Body of pancreas (tissue), 4 donors: ENCODE measurements at places on chromosomes 16 and 17. TPM values are rescaled to one million over a fixed set of nuclear protein-coding genes. Genes with fewer than 3 reads are reported as not detected.
A peak's percentile ranks its signal among the peaks of the same experiment; 100 is the strongest.

DNA sequence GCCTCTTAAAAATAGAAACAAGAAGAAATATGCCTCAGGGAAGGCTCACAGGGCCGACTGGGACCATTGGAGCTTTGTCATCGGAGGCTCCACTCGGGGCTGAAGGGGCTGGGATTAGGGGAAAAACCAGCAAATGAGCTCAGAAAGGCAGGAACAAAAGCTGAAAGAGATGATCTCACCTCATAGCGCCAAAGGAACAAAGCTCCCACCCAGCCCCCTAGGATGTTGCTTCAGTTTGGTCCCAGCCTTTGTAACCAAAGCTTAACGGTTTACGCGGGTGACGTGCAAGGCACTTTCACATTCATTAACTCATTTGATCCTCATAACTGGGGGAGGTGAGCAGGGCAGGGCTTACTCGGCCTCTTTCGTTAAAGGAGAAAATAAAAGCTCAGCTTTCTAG, 168.5 kb upstream of the DYNLRB2 start:
- no peaks in the 10 kb centered on the region for H3K36me3 ChIP-seq
- DNase-seq: no peak
- H3K27ac ChIP-seq: no peak overlapping the region

DNA sequence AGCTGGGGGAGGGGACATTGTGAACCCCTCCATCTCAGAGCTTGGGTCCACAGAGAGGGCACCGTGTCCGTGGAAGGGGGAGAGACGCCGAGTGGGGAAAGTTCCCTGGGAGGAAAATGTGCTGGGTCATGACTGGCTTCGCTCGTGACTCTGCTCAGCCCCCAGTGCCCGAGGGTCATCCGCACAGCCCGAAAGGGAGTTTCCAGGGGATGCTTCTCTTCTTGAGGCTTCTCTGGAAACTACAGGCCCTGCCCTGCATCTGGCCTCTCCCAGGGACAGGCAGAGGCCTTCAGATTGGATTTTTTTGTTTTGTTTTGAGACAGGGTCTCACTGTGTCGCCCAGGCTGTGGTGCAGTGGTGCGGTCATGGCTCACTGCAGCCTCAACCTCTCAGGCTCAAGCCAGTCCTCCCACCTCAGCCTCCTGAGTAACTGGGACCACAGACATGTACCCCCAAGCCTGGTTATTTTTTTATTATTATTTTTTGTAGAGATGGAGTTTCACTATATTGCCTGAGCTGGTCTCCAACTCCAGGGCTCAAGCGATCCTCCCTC, 9.8 kb upstream of the GSE1 start:
- no peaks in the 10 kb centered on the region for H3K27me3 ChIP-seq
- H3K4me1 ChIP-seq: peaks cover 86% of the 10 kb centered on the region
- DNase-seq: no peak

- no peak overlapping the region for H3K27ac ChIP-seq
- no peak overlapping the region for H3K4me3 ChIP-seq
- no peaks in the 10 kb centered on the region for H3K36me3 ChIP-seq
- H3K4me1 ChIP-seq: peaks cover 6% of the 10 kb centered on the region
- no peaks in the 10 kb centered on the region for H3K27me3 ChIP-seq
Measured at GRCh38 chr17:37107406-37108083, 158.8 kb downstream of the AATF start.

DNA sequence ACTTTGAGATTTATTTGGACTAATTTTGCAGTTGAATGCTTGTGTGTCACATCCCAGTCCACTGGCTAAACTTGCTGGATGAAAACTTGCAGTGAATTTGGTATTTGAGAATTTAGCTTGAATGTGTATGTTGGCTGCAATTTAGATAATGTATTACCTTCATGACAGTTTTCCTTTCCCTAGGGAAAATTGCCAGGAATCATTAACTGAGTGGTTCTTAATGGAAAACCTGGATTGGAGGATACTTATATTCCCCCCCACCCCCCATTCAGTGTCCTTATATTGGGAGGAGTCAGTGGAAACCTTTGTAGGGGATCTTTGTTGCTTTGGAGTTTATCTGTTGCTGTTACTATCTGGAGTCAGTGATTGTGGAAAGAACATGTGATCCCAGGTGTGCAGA, 67.6 kb downstream of the KPNA2 start:
- peaks cover 31% of the 10 kb centered on the region for H3K4me1 ChIP-seq
- H3K4me3 ChIP-seq: no peak overlapping the region
- no peaks in the 10 kb centered on the region for H3K36me3 ChIP-seq
- DNase-seq: no peak
- H3K27ac ChIP-seq: peak overlapping the region; percentile 94

DNA sequence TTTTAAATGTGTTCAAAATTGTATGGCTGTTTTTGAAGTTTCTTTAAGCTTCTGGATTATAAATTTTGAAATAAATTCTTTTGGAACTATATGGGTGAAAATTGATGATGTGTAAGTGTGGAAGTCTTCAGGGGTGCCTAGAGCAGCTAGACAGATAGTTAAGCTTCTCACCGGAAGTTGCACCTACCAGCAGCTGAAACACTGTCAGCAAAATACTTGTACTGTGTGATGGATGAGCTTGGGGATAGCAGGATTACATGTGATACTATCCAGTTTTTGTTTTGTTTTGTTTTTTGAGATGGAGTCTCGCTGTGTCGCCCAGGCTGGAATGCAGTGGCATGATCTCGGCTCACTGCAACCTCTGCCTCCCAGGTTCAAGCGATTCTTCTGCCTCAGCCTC, 19.7 kb downstream of the RBL2 start:
- no peak for DNase-seq
- H3K4me1 ChIP-seq: no peaks in the 10 kb centered on the region
- H3K4me3 ChIP-seq: no peak overlapping the region
- H3K27me3 ChIP-seq: no peaks in the 10 kb centered on the region
- peaks cover 6% of the 10 kb centered on the region for H3K36me3 ChIP-seq
- no peak overlapping the region for H3K27ac ChIP-seq

GRCh38 chr16:73095142-73095820, 47.4 kb upstream of the ZFHX3 start:
- H3K27me3 ChIP-seq: no peaks in the 10 kb centered on the region
- H3K36me3 ChIP-seq: no peaks in the 10 kb centered on the region
- no peak overlapping the region for H3K4me3 ChIP-seq
- H3K4me1 ChIP-seq: peaks cover 12% of the 10 kb centered on the region

DNA sequence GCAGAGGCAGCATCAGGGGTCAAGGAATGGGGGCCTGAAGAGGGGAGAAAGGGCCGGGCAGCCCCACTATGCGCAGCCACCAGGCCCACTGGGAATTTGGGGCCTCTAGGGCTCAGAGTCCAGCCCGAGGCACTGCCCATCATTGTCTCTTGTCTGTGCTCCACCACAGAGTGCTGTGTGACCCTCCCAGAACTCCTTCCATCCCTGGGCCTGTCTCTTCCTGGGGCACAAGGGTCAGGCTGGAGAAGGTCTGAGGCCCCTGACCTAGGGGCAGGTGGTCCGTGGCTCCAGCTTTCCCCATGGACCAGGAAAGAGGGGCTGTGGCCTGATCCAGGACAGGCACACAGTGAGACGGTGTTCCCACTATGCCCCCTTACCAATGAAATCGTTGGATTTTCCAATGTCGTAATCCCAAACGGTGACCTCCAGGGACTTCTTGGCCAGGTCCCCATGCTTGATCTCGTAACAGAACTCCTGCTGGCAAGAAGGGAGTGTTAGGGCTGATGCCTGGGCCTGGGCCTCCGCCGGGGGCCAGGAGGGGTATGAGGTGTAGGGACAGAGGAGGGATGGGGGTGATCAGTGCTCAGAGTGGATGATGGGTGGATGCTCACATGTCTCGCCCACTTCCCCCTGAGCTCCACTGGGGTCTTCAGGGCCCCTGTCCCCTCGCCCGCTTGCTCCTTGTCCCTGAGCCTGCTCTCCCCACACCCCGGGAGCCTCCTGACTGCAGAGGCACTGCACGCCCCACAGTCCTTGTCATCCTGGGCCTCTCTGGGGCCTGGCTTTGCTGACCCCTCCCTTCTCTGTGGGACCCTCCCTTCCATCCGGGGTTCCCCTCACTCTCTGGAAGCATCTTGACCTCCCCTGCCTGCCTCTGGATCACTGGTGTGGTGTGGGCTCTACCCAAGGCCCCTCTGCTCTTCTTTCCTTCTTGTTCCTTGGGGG, 10.7 kb downstream of the SCGB1C2 start:
- H3K4me1 ChIP-seq: peaks cover 9% of the 10 kb centered on the region
- H3K27me3 ChIP-seq: no peaks in the 10 kb centered on the region
- no peaks in the 10 kb centered on the region for H3K36me3 ChIP-seq
- no peak overlapping the region for H3K27ac ChIP-seq

DNA sequence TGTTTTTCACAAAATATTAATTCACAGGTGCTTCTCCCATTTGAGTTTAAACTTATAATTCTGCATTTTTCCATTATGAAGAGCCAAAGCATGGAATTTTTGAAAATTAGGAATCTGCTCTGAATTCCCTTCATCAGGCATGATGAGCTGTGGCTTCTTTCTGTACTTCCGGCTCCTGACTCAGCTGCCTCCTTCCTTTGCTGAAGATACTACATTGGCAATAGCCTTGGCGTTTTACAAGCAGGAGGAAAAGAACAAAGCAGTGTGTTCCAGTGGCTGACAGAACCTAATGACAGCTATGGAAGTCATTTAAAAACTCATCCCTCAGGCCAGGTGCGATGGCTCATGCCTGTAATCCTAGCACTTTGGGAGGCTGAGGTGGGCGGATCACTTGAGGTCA, 18.4 kb upstream of the USP36 start:
- peaks cover 16% of the 10 kb centered on the region for H3K4me1 ChIP-seq
- no peaks in the 10 kb centered on the region for H3K27me3 ChIP-seq
- DNase-seq: no peak
- no peaks in the 10 kb centered on the region for H3K36me3 ChIP-seq

GRCh38 chr16:26983426-26983825, 83.3 kb upstream of the C16orf82 start:
- no peaks in the 10 kb centered on the region for H3K4me1 ChIP-seq
- no peak for DNase-seq
- no peak overlapping the region for H3K27ac ChIP-seq

- H3K27ac ChIP-seq: no peak overlapping the region
- no peaks in the 10 kb centered on the region for H3K4me1 ChIP-seq
- no peaks in the 10 kb centered on the region for H3K36me3 ChIP-seq
- no peak overlapping the region for H3K4me3 ChIP-seq
- H3K27me3 ChIP-seq: no peaks in the 10 kb centered on the region
- DNase-seq: no peak
Measured at GRCh38 chr16:29745121-29745852, 503 bp downstream of the C16orf54 start.

DNA sequence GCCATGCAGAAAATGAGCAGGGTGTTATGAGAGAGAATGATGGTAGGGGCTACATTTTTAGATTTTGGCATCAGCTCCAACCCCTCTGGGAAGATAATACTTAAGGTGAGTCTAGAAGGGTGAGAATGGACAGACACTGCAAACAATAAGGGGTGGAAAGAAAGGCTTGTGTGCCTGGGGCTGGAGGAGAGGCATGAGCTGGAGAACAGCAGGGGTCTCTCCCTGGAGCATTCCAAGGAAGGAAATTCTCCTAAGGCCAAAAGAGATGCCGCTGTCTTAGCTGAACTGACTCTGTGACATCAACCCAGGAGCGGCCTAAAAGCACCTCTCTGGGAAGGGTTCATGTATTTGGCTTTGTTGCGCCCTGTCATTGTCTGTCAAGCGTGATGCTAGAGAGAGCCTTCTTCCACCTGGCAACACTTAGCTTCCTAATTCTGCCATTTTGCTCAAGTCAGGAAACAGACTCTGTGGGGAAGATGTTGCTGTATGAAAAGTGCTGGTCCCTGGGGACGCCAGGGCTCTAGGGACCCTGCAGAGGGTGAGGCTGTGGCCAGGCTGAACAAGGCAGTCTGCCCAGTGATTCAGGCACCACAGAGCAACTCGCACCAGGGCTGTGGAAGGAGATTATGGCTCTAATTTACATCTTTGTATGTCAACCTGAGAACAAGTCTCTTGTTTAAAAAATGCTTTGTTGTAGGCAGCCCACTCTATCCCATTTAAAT, 225.7 kb downstream of the CBLN1 start:
- H3K27me3 ChIP-seq: no peaks in the 10 kb centered on the region
- H3K36me3 ChIP-seq: no peaks in the 10 kb centered on the region
- H3K4me1 ChIP-seq: no peaks in the 10 kb centered on the region
- DNase-seq: no peak

- no peaks in the 10 kb centered on the region for H3K4me1 ChIP-seq
- no peak for DNase-seq
- no peaks in the 10 kb centered on the region for H3K36me3 ChIP-seq
- no peak overlapping the region for H3K4me3 ChIP-seq
- H3K27ac ChIP-seq: no peak overlapping the region
Measured at GRCh38 chr16:49195237-49195548, 86.4 kb downstream of the CBLN1 start.

DNA sequence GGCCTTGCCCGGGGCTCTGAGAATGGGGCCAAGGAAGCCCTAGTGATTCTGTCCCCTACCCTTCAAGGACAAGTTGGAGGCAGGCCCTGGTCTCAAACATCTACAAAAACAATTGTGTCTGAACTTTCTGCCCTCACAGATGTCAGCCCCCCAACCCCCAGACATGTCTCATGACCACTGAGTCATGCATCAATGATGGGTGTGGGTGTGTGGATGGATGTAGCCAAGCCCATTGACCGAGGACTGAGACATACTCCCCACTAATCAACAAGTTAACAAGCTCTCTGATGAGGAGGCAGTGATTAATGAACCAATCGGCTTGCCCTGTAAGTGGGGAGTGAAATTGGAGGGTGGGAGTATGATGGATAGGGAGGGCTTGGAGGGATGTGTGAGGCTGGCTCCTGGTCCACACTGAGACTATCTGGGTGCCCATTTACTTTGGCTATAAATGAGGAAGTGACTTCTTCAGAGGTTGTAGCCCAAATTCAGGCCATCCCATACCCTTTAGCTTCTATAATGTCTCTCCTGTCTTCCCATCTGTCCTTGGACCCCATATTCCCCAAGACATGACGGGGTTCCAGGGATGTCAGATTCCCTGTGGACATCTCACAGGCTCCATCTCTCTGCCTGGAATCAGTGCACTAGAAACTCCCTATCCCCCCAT, 97.1 kb upstream of the TMEM97 start:
- no peak for DNase-seq
- no peak overlapping the region for H3K4me3 ChIP-seq
- H3K27ac ChIP-seq: no peak overlapping the region
- H3K27me3 ChIP-seq: no peaks in the 10 kb centered on the region

DNA sequence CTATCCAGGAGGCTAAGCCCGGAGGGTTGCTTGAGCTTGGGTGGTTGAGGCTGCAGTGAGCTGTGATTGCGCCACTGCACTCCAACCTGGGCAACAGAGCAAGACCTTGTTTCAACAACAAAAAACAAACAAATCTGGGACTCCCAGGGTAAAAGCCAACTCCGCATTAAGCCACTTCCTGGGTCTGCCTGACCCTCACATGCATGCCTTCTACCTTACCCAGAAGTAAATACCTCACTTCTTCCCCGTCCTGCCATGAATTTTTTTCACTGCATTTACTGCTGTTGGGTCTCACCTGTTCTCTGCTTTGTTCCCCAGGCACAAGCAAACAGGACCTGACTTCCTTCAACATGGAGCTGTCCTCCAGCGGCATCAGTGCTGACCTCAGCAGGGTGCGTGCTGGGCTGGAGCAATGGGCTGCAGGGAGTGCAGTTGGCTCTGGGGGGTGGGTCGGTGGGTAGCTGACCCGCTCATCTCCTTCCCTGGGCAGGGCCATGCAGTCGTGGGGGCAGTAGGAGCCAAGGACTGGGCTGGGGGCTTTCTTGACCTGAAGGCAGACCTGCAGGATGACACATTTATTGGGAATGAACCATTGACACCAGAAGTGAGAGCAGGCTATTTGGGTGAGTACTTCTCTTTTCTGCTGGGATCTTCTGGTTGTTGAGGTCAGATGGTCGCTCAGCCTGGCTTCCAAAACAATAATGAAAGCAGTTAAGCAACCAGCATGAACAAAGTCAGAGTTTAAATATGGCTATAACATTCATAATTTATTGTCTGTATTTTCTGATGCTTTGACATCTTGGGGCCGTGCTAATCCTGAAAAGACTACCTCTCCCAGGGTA, 16.4 kb downstream of the ITGAL start:
- no peaks in the 10 kb centered on the region for H3K27me3 ChIP-seq
- H3K4me1 ChIP-seq: no peaks in the 10 kb centered on the region
- H3K4me3 ChIP-seq: no peak overlapping the region
- DNase-seq: no peak
- no peak overlapping the region for H3K27ac ChIP-seq

Gene DHX58
- total RNA-seq: 5.7 TPM
